AG04449 (cell line): ENCODE measurements at places on chromosomes 12 and 14.

DNA sequence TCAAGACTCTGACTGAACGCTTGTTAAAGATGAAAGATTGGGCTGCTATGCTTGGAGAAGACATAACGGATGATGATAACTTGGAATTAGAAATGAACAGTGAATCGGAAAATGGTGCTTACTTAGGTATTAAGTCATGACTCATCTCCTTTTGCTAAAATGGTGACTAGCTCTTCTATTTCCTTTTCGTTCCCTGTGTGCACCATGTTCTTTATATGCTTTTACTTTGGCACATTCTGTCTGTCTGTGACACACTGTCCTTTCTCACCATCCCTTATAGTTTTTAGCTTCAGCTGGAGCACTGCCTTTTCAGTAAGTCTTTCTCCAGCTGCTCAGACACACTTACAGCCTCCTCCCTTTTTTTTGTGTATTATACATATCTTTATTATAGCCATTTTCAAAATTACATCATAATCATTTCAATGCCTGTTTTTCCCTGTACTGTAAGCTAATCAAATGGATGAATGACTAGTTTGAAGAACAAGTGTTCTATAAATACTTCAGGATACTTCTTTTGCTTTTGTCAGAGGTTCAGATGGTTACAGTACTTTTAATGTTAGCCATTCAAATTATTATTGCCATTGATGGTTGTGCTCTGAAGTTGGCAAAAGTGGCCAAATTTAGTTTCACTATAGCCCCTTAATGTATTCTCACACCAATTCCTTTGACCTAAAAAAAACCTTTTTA lies 68.6 kb downstream of the MIA2 start:
- no peak for DNase-seq

DNA sequence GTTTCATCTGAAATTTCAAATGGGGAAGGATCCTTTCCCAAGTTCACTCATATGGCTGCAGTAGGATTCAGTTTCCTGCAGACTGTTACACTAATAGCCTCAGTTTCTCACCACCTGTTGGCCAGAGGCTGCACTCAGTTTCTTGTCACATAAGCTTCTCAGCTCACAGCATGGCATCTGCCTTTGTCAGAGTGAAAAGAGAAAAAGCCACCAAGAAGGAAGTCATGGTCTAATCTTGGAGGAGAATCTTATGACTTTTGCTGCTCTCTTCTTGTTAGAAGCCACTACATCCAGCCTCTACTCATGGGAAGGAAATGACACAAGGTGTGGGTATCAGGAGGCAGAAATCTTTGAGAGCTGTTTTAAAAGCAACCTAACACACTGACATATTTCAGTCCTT lies 39.4 kb upstream of the BTG1 start:
- DNase-seq, result no peak

GRCh38 chr12:124457287-124458219 lies 109.9 kb downstream of the NCOR2 start:
- DNase-seq, result no peak

DNA sequence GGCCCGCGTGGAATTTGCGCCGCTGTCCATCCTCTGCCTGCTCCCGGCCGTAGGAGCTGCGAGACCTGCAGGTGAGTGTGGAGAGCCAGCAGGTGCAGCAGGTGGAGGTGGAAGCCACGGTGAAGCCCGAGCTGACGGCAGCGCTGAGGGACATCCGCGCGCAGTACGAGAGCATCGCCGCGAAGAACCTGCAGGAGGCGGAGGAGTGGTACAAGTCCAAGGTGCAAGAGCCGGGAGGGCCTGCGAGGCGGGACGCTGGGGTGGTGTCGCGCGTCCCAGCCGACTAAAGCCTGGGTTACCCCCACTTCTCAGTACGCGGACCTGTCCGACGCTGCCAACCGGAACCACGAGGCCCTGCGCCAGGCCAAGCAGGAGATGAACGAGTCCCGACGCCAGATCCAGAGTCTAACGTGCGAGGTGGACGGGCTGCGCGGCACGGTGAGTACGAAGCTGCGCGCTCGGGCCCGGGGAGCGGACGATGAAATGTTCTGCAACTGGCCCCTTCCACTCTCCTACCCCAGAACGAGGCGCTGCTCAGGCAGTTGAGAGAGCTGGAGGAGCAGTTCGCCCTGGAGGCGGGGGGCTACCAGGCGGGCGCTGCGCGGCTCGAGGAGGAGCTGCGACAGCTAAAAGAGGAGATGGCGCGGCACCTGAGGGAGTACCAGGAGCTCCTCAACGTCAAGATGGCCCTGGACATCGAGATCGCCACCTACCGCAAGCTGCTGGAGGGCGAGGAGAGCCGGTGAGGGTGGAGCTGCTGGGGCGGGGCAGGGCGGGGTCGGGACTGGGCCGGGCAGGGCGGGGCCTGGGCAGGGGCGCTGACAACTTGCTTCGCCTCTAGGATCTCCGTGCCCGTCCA lies 2.1 kb downstream of the PRPH start:
- DNase-seq, result no peak

- DNase-seq, result no peak
Measured at GRCh38 chr14:29410581-29410980, 517.1 kb downstream of the PRKD1 start.

- no peak for DNase-seq
Measured at GRCh38 chr14:46399049-46399448, 252.5 kb downstream of the RPL10L start.

DNA sequence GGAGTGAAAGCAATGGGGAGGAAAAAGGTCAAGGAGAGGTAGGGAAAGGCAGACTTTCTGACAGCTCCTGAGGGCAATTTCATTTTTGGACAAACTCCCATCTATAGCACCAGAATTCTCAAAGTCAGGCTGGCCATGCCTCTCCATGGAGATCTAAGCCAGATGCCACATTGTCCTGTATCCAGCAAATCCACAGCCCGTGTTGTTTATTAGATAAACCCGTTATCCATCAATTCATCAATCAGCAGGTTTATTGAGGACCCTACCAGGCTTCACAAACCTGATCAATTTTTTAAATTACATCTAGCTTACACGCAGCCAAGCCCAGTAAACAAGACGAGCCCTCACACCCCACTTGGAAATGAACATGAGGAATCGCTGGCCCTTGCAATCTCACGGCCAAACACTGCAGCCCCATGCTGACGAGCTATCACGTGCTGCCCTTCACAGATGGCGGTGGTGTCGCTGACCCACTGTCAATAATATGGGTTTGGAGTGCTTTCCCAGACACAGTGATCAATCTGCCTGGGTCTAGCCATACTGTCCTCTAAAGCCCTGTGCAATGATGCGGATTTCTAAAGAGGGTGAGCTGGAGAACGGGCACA lies 332.9 kb downstream of the DPF3 start:
- no peak for DNase-seq

- DNase-seq, result no peak
Measured at GRCh38 chr14:31921721-31922120, 155.4 kb upstream of the ARHGAP5 start.

DNA sequence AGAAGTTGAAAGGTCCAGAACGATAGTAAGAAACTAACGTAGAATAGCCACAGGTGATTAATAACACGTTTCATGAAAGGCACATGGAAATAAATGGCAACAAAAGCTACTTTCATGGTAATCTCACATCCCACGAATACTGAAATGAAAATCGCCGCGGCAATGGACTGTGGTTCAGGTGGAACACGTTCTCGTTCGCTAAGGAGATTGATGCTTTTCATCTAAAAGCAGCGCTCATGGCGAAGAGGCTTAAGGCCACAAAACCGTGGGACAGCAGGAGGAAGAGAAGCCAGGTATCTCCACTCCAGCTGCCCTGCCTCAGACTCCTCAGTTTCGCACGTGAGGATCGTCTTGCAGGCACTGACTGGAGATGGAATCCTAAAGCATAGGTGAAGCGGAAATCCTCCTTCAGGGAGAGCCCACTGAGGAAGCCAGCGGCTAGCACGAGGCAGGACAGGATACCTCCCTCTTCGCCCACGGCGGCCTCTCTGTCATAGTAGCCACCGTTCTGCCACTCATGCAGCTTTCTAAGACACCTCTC lies 696 bp upstream of the GPHN start:
- DNase-seq, result no peak

DNA sequence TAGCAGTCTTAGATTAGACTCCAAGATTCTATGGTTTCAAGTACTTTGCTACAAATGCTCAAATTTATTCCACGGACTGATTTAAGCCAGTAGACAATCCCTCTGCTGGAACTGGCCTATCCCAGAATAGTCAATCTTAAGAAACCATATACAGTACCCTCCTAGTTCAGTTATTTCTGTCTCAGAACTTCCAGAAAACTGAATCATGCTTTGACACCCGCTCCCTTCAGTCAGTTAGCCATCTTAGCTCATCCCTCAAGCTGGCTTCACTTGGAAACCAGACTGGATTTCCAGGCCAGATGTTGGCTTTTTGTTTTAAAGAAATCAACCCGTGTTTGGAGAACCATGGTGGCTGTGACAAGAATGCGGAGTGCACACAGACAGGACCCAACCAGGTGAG lies 125.5 kb downstream of the NT5DC3 start:
- no peak for DNase-seq

GRCh38 chr12:69329669-69330428 lies 18.3 kb upstream of the LYZ start:
- DNase-seq, result no peak

GRCh38 chr12:26712892-26713291 lies 120.1 kb downstream of the ITPR2 start:
- DNase-seq, result no peak

GRCh38 chr12:106001837-106002218 lies 136.9 kb downstream of the NUAK1 start:
- no peak for DNase-seq

DNA sequence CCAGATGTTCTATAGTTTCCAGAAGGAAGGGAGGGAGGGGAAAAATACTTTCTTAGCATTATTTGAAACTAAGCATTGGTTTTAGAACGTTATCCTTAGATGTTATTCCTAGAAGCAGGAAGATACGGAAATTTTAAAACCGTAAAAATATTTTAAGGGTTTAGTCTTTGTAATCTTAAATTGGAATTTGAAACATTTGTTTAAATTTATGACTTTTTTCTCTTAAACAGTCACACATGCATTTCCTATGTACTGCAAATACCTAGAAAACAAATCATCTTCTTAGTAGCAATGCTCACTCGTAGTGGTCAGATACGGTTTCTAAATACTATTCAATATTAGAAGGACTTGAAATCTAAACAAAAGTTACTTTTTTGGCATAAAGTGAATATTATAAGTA lies 282.0 kb downstream of the ERC1 start:
- no peak for DNase-seq
